ENCODE measurements at places on chromosomes 2 and 18.

DNA sequence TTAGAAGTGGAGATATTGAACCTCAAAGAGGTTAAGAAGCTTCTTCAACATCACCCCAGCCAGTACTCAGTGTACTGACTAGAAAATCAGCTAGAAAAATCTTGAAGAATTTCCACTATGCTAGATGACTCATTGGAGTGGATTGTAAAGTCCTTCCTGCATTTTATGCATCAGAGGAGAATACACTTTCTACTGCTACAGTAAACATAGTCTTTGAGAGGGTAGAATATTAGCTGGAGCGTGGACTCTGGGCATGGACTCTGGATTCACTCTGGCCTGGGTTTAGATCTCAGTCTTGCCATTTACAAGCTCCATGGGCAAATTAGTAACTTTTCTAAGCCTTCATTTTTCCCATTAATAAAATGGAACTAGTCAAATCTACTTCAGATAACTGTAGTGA lies 215.9 kb downstream of the IRS1 start:
- DNase-seq, result no peak

DNA sequence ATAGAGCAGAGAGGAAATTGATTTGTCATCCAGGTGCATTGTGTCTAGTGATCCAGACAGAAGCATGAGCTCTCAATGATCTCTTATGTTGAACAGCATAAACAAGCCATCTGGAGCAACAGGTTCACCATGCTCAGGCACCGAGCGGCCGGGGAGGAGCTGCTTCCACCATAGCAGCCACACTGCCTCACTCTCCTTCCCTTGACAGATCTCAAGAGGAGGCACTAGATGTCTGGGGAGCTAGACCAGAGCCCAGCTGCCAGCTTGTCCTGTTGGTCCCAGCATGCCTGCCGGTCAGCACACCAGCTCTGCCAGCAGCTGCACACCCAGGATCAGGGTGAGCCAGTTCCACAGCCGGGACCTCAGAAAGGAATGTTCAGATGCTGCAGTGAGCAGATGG lies 17.5 kb upstream of the LONRF2 start:
- no peak for DNase-seq

DNA sequence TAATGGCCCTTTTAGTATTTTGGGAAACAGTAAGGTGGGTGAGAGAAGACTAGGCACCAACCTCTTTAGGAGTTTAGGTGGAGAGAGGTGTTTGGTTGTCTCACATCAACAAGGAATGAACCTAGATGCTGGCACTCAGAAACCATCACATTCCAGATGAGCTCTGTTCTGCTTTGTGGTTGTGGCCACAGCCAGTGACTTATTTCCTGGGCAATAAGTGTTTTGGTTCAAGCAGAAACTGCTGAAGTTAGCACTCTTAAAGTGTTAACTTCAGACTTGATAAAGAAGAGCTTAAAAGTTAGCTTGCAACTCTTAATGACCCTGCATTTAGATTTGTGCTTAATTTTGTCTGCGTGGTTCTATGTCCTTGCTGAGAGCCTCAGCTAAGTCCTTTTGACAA lies 929.2 kb downstream of the SLC4A3 start:
- DNase-seq, result no peak

GRCh38 chr18:32289483-32290075 lies 99.7 kb downstream of the MEP1B start:
- no peak for DNase-seq

DNA sequence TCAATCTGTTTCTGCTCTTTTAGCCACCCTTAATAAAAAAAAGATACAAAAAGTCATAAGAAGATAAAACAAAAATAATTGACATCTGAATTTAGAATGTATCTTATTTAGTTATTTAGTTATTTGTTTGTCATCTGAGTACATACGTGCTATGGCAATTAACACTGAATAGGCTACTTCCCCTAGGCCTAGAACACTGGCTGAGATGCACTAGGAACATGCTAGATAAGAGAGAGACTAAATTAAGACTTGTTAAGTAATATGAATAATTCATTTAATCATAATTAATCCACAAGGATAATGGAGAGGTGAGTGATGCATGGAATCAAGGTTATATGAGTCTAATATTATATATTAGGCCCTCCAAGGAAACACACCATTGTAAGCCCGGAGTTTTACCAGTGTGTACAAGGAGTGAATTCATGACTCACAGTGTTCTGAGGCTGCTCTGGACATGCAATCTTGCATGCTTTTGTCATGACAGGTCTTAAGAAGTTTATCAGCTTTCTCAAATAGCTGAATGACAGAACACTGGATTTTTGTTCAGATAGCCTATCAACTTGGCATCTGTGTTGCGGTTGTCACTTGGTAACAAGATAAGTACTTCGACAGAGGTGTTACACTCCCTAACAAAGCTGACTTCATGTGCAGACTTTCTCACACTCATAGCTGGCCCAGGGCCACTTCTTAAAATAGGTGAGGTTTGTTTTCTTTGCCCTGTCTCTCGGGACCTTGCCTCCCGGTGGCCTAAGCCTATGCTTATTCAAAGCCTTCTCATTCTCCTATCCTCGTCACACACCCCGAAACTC lies 5.0 kb upstream of the SERPINB2 start:
- no peak for DNase-seq

GRCh38 chr2:240468303-240469238 lies 33.1 kb downstream of the GPC1 start:
- DNase-seq, result no peak

DNA sequence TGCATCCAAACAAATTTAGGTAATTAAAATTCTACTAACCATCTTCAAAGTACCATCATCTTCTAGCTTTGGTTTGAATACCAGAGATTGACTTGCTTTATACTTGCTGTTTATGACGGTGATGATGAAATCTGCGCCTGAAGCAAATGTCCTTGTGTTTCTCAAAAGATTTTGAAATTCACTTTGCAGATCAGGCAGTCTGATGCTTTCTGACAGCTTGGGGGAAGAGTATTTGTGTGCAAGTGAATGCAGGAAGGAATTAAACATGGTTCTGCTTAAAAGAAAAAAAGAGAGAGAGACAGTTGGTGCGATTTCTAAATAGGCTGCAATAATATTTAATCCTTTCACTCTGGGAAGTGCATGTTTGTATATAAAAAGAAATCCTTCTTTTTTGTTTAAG lies 29.6 kb downstream of the CSRNP3 start:
- no peak for DNase-seq

GRCh38 chr2:9002637-9003365 lies 683 bp downstream of the MBOAT2 start:
- no peak for DNase-seq

DNA sequence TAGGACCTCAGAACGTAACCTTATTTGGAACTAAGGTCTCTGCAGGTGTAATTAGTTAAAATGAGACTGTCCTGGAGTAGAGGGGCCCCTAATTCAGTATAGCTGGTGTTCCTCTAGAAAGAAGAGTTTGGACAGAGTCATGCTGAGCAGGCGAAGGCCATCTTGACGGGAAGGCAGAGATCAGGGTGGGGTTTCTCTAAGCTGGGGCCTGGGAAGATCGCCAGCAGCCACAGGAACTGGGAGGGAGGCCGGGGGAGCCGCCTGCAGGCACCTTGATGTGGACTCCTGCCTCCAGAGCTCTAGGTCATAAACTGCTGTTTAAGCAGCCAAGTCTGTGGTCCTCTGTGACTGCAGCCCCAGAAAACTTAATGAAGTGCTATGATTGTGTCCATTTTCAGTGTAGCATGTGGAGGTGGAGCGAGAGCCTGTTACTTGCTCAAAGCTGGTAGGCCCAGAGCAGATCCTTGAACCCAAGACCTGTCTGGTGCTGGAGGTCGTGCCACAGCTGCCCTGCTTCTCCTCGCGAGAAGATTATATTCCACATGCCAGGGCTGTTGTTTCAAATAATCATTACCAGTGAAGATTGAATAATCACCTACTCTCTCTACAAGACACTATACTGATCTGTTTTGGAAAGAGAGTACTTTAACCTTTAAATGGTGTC lies 105.7 kb downstream of the TPO start:
- DNase-seq, result no peak

GRCh38 chr2:225740086-225740485 lies 340.6 kb downstream of the NYAP2 start:
- DNase-seq, result no peak

- no peak for DNase-seq
These were observed 392.2 kb downstream of the ARHGAP15 start for GRCh38 chr2:143521396-143521795.

- DNase-seq, result no peak
These were observed 41.3 kb upstream of the YPEL5 start for GRCh38 chr2:30105556-30105955.

GRCh38 chr2:161078211-161078539 lies 82.1 kb upstream of the TANK start:
- no peak for DNase-seq

- DNase-seq, result no peak
These were observed 923 bp downstream of the PSMD1 start for GRCh38 chr2:231057590-231057989.

DNA sequence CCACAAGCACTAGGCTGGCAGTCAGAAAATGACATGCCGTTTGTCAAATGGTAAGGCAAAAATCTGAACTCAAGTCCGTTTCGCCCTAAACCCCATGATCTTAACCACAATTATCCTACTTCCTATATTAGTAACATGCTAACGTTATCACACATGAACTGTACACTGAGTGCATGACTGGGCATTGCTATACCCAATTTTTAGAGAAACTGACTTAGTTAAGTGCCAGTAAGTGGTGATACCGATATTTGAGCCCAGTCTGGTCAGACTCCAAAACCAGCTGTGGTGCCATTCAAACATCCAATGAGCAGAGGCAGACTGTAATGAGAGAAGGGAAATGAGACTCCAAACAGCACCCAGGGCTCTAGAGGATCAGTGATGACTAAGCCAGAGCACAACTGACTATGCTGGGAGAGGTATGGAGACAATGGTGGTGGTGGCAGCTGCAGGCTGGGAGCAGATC lies 311.7 kb upstream of the PKDCC start:
- DNase-seq, result no peak

All from stimulated activated CD8-positive, alpha-beta memory T cell treated with anti-CD3 and anti-CD28 coated beads, Interleukin-15, amount 100 ng/mL, for 48 hours (primary cell).